ENCODE measurements at places on chromosomes 1 and 21. TPM values are rescaled to one million over a fixed set of nuclear protein-coding genes. Genes with fewer than 3 reads are reported as not detected.

Gene DMBX1
- total RNA-seq = not detected

Gene DCDC2B
- total RNA-seq = not detected

Gene MIXL1
- not detected for total RNA-seq

Gene VSIG8
- total RNA-seq = 8.2 TPM

Gene RHEX
- total RNA-seq = 5.5 TPM

Gene OR10J5
- not detected for total RNA-seq

Gene CAMK2N1
- 9.0 TPM for total RNA-seq
